Omental fat pad (tissue), 4 donors: ENCODE measurements at places on chromosomes 5 and 9. TPM values are rescaled to one million over a fixed set of nuclear protein-coding genes. Genes with fewer than 3 reads are reported as not detected.

SLCO6A1 gene
- not detected for total RNA-seq

ORM2 gene
- total RNA-seq: not detected

CAVIN4 gene
- 0.32 TPM for total RNA-seq

IL13 gene
- total RNA-seq: not detected

TAF11L10 gene
- total RNA-seq: not detected

KIF20A gene
- not detected for total RNA-seq

WNT8A gene
- total RNA-seq: not detected

SPATA31E1 gene
- not detected for total RNA-seq

DOK3 gene
- 7.4 TPM for total RNA-seq

DEPDC1B gene
- 2.3 TPM for total RNA-seq

TEK gene
- total RNA-seq: 12.8 TPM

ELAVL2 gene
- 0.84 TPM for total RNA-seq

ENG gene
- total RNA-seq: 146 TPM

NOXA1 gene
- 2.4 TPM for total RNA-seq

DIPK1B gene
- total RNA-seq: 7.0 TPM

PCDHGA10 gene
- 6.8 TPM for total RNA-seq
